ENCODE measurements at places on chromosomes 4 and X.
A peak's percentile ranks its signal among the peaks of the same experiment; 100 is the strongest.

DNA sequence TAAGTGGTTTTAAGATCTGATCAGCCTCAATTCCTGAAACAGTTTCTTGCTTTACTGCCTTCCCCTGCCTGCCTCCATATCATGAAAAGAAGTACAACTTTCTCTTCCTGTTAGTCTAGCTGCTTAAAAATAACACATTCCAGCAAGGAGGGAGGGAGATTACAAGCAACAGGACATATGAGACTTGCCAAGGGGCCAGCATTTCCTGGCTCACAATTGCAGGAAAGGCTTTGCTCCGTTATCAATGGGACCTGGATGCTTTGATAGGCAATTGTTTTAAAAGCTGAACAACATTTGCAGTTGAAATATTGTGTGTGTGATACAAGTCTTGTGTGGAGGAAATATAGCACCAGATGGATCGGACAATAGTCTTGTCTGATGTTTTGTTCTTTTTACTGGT lies 425.0 kb downstream of the FAT4 start:
- no peak for DNase-seq

GRCh38 chrX:24190500-24191156 lies 41.1 kb downstream of the ZFX start:
- peak; percentile 9 for DNase-seq

GRCh38 chr4:82780170-82780751 lies 18.3 kb downstream of the SCD5 start:
- no peak for DNase-seq

- DNase-seq, result no peak
These were observed 39.7 kb downstream of the LGI2 start for GRCh38 chr4:24991015-24991414.

- no peak for DNase-seq
These were observed 117.4 kb downstream of the AWAT2 start for GRCh38 chrX:69932323-69932722.

DNA sequence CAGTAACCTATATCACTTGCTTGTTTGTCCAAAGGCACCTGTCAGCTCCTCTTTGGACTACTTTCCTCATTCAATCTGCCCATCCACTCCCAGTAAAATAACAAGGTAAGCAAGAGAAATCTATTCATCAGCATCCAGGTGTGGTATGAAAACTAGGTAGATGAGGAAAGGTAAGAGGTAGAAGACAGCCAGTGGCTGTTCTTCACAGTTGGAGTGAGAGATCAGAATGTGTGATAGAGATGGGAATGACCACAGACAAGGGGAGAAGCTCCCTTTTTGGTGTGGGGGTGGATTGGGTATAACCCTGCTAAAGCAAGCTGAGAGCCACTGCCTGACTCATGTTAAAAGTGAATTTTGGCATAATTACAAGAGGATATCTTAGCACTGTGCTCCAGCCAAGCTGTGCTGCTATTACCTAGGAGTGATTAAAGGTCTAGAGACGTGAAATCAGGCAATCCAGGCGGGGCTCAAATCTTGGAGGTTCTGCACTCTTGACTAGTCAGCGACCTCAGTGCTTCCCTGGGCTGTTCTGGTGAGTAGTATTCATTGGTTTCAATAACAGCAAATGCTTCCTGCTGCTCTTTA lies 28.1 kb upstream of the RASL11B start:
- no peak for DNase-seq

DNA sequence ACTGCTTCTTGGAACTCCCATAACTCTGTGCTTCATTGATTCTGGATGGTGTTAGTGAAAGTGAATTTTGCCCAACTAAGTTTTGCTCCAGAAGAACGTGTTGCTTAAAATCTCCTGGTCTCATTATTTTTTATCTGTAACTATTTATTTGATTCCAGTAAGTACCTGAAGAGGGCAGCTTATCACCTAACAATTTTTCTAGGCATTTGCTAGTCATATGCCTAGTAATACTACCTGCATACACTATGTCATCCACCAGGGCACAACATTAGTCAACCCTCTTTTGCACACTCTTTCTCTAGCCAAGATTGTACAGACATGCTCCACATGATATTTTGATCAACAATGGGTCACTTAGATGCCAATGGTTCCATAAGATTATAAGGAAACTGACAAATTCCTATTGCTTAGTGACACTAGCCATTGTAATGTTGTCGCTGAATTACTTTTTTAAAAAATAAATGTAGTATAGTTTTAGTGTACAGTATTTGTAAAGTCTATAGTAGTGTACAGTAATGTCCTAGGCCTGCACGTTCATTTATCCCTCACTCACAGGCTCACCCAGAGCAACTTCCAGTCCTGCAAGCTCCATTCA lies 499.9 kb upstream of the AADAT start:
- peak; percentile 76 for DNase-seq

DNA sequence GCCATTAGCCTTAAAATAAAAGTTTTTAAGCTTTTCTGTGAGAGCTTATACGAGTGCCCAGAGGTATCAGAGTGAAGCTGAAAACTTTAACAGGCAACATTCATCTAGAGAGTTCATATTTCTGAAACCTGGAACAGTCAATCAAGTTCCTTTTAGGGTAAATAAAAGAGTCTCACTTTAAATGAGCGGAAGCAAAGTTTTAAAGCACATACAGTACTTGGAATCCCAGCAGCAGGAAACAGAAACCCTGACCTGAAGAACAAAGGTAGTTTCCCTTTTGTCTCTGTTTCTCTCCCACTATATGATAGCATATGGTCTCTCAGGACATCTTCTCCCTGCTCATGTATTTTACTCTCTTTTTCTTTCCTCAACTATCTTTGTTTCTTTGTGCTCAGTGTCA lies 153.0 kb downstream of the ASB9 start:
- DNase-seq, result no peak

DNA sequence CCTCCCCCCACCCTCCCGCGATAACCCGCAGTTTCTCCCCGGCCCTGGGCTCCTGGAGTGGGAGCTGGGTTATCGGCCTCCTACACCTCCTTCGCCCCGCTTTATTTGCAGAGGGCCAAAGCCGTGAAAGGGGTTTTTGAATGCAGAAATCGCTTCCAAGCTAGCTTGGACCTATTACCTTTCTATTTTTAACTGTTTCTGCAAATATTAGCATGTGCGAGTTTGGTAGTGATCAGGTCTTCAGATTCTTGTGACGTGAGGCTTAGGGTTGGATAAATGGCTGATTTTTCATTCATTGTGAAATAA lies 1.3 kb downstream of the USP9X start:
- DNase-seq, result no peak

GRCh38 chrX:11764602-11765067 lies 6.6 kb downstream of the MSL3 start:
- no peak for DNase-seq

- peak; percentile 64 for DNase-seq
These were observed 762.4 kb downstream of the DMD start for GRCh38 chrX:32448945-32449344.

- DNase-seq, result peak; percentile 8
These were observed 72.7 kb downstream of the AFF2 start for GRCh38 chrX:148573119-148573518.

DNA sequence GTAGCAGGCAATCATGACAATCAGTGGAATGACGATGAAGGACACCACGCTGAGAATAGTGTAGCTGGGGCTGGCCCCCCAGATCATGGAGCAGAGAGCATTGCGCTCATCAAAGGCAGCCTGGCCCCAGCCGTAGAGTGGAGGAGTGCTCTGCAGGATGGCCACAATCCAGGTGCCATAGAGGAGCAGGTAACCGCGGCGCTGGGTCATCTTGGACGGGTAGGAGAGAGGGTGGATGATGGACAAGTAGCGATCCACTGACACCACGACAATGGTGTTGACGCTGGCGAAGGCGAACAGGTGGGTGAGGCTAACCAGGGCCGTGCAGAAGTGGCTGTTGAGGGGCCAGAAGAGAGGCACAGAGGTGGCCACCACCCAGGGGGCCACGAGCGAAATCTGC lies 2.8 kb downstream of the GPR101 start:
- no peak for DNase-seq

DNA sequence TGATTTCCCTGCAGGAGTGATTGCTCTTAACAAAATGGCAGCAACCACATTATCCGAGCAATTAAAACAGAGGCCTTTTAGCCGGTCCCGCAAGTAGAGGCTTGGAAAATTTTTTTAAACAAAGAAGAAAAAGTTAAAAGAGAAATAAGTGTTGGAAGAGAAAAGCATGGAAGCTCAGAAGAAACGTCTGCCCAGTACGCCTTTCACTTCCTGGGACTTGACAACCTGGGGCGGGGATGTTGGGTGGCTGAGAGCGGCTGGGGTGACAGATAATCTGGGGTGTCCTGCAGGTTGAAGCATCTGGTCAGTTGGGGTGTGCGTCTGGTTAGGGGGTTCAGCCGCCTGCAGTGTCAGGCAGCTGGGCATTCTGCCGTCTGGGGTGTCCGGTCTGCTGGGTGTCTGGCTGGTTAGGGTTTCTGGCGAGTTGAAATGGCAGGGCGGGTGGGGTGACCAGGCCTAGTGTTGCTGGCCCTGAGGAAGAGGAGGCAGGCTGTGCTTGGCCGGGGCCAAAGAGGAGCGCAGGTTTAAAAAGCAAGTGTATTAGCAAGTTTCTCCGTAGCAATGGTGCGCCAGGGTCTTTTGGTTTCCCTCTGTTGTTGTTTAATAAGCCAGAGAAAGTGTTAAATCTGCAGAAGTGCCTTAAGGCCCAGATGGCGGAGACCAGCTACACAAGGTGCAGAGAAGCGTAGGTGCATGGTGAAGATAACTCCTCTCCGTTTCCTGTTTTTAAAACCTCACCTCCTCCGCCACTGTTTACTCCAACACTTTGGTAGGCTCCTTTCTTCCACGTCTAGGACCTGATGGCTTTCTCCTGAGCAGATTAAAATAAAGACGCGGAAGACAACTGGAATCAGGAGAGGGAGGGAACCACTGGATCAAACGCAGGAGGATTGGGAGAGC lies 5.6 kb downstream of the HAND2 start:
- no peak for DNase-seq

DNA sequence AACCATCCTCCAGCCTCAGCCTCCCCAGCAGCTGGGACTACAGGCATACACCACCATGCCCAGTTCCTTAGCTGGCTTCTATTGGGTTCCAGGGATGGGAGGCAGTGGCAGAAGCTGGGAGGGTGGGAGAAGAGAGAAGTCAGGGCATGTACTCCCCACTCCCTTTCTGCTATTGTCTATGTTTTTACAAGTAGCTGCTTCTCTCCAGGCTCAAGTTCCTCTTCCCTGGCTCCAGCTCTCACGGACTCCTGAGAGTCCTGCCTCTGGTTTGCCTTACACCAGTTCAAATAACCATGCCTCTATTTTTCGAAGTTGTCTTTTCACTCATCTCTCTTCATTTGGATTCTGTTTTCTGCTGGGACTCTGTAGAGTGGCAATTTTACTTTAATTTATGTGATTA lies 2.9 kb downstream of the TBC1D9 start:
- no peak for DNase-seq

DNA sequence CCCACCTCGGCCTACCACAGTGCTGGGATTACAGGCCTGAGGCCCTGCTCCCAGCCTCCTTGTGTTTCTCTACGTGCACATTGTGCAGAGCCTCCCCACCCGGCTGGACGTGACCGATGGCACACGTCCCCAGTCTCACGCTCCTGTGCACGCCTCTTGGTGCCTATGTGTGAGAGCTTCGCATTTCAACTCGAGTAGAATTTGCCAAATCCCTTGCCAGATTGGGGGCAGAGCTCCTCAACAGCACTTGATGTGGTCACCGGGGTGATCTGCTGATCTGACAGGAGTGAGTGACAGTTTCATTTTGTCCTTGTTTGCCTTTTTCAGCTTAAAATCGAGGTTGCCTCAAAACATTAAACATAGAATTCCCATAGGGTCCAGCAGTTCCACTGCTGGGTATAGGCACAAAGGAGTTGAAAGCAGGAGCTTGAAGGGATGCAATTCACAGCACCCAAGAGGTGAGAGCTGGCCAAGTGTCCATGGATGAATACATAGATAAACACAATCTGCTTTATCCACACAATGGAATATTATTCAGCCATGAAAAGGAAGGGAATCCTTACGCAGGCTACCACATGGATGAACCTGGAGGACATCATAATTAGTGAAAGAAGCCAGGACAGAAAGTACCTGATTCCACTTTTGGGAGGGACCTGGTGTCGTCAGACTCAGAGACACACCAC lies 17.6 kb downstream of the TMEM187 start:
- DNase-seq, result no peak

DNA sequence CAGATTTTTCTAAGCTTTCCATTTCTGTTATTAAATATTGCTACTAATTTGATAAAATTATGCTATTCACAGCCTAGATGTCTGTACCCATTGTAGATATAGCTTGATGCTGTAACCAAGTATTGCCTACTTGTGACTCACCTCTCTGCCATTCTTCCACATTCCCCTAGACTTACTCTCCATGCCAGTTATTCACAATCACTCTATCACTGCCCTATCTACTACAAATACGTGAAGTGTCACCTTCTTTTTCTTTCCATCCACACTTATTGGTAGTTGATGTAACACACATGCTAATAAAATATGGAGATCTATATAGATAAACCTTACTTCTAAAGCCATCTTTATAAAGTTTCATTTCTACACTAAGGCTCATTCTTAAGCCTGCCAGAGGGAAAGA lies 179.4 kb upstream of the PACRGL start:
- DNase-seq, result no peak

DNA sequence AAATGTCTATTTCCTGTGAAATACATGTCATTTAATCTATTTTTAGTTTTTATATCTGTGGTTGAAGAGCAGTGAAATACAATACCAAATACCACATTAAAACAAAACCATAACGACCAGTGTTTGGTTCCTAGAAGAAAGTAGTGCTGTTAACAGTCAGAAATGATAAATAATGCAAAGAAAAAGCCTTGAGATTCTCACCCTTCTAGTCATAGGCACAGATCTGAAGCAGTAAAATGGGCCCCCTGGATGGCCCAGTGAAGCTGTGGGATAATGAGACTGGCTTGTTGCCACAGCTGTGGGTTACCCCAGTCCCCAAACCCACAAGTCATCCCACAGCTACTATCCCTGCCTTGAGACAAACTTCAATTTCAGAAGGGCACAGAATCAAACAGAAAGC lies 137.3 kb upstream of the RPL34 start:
- peak; percentile 73 for DNase-seq

Measured in OCI-M1 (cell line).